SHP77 treated with DMSO at 0.1 percent for 48 hours (cell line): ENCODE measurements at places on chromosomes 7 and 10.

- DNase-seq, result no peak
Measured at GRCh38 chr10:25758041-25758457, 176.0 kb upstream of the MYO3A start.

DNA sequence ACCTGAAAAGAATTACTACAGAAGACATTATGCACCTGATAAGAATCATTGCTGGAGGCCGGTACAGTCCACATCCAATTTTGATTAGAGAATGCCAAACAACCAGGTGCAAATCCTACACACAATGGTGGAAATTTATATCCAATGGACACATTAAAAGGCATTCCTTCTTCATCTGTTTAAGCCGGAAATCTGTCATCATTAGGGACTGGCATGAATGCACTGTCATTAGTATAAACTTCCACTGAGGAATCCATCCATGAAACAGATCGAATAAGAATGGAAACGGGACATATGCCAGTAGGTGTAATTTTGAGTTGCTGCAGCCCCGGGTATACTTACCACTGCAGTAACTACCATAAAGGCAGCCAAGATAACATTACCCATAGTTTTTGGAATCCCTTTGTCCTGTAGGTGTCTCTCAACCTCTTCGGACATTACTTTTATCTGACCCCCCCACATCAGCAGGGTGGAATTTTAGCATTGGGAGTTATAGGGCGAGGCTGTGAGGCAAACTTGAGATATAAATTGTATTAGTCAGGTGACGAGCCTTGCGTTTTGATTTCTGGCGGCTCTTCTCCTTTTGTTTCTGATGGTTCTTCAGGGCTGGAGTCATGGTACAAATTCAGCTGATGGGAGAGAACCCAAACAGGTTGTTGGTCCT, 36.5 kb upstream of the AKR1C2 start:
- DNase-seq, result no peak

- peak; percentile 45 for DNase-seq
Measured at GRCh38 chr10:22911889-22912762, 15.7 kb upstream of the ARMC3 start.

DNA sequence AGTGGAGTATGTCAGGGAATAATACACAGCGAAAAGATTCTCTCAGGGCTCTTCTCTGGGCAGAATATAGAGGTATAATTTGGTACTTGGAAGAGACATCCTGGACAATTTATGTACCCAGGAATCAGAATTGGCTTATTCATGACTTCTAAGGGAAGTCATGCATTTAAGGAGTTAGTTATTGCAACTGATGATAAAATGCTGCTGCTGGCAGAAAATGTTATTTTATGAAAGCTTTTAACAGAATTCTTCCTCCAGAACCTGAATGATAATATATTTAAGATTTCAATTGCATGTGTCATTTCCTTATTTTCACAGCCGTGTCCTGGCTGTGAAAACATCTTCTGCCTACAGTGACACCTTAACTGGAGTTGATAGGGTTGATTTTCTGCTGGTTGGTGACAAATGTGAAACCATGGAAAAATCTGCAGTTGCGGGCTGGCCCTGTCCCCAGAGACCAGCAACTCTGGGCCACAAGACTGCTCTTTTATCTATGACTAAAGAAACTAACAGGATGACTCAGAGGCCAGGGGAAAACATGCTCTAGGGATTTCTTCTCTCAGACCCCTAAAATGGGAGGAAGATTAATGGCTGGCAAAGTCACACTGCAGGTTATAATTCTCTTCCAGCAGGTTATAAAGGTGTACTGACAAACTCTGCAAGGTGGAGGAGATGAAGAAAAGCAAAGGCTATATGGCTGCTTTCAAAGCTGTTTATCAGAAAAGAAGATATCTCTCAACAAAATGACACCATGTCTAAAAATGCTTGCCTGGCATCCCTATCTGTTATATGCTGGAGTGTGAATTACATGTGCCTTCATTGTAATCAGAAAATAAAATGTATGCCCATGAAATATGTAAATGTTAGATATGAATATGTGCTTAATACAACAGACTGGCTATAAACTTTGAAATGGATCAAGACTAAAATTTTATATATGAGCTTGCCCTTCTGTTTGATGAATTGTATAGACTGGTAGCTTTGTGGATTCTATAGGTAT, 12.1 kb upstream of the TRUB1 start:
- DNase-seq, result no peak

DNA sequence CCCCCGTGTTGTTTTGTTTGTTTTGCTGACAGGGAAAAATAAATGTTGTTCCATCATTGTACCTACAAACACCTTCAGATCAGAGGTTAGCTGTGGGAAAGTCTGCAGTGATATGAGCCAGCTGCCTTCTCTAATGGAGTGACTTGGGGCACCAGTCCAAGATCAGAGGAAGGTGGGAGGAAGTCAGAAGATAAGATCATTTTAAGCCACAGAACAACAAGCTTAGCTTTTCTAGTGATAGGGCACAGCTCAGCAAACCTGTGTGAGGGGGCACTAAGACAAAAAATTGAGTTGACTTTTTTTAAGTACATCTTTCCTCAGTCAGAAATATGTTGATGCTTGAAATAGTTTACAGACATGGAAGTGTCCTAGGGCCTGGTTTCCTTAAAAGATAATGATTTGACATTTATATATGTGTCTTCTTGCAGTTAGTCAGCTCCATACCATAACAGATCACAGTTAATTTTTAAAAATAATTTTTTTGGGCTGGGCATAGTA, 240.3 kb upstream of the KAT6B start:
- no peak for DNase-seq

DNA sequence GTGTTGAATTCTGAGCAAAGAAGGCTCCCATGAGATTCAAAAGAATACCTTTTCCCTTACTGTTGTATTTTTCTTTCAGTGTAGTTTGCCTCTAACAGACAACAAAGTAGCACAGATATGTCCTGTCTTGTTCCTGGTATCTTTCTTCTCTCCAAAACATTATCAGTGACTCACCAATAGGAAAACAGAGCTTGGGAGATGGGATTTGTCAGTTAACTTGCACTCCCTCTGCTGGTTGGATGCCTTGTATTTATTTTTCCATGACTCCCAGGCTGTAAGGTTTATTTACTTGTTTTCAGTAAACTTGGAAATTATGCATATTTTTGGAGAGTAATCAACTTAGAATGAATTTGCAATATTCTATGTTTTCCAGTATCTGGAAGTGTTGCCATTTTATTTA, 129.7 kb downstream of the SAMD9 start:
- no peak for DNase-seq
